Spleen (tissue), 13 donors: ENCODE measurements at places on chromosomes 11 and 22.
A peak's percentile ranks its signal among the peaks of the same experiment; 100 is the strongest.

DNA sequence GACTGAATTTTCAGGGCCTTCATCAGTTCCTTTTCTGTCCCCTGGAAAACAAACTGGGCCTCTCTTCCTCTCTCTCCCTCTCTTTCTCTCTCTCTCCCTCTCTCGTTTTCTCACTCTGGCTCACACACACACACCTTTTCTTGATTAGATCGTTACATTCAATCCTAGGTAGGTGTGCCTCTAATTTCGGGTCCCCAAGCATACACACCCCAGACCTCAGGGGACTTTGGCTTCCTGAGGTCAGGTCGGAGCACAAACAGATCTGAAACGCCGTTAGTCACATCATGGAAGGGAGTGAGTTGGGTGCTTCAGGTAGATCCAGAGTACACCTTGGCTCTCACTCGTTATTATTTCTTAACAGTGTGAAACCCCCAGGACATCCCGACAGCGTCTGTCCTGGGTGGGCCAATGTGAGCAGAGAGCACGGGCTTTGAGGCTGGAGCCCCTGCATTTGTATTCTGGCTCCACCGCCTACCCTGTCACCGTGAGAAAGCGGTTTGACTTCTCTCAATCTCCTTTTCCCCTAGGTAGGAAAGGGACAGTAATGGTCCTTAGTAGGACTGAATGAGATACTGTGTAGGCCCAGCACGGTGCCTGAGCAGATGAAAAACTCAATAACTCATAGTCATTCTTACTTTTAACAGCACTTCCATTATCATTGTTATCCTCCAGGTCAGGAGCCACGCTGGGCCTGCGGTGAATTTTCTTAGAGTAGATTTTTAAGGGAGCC, 37.3 kb upstream of the POU2AF1 start:
- no peak for DNase-seq

DNA sequence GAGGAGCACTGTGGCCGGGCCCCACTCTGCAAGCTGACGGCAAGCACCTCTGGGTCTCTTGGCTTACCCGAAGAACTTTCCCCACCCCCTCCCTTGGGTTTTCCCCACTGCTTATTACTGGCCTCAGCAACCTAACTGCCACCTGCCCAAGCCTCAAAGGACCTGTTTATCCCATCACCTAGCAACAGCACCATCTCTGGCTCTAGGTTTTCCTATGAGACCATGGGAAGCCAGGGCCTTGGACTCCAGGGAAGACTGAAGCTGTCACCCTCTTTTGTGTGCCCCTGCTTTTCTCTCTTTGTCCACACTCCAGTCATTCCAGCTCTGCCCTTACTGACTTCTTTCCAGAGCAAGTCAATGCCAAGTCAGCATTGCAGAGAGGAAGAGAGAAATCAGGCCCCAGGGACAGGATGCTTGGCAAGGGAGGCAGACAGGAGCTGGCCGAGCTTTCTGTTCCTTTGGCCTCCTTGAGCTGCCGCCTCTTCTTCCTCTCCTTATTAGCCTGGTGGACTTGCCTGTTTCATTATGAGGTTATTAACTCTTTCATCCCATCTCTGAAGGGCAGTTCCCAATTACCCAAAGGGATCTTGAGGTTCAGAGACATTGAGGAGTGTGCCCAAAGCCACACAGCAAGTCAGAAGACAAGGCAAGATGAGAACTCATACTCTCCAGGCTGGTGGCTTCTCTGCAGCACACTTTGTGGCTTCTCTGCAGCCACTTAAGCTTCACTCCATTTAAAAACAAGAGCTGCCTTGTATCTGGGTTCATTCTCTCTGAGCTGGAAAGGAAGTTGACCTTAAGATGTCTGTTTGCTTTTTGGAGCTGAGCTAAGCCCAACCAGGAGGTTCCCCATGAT, at the start of gene SMIM35:
Gene SMIM35, minus strand, starts transcription at position 51 of the 856 bp plus-strand sequence. CDS start 206 bp downstream, outside the sequence.
- DNase-seq, result no peak

DNA sequence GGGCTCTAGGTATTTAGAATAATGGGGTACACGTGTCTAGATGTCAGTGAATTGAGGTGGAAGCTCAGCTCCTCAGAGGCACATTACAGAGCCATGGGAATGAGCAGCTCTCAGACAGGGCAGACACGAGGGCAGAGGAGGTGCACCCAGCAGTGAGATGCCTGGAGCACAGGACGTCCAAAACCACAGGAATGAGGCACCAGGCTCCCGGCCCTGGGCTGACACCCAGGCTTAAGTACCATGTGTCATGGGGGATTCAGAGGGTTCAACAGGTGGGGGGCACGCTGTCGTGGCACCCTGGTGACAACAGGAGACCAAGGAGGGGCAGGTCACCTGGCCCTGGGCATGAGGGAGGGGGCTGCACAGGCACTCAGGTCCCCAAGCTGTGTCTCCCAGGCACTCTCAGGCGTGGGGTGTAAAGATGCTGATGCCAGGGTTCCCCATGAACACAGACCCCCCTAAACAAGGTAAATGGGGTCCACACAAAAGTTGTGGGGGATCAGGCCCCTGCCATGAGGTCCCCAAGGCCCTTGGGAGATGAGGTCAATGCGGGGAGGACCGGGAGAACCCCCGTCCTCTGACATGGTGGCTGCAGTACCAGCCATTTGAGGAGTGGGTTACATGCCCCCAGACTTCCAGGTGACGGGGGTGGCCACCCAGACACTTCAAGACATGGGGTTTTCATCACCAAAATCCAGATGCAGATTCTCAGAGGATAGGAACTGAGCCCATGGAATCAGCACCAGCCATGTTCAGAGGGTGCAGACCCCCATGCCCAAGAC, 5.6 kb upstream of the SYT8 start:
- no peak for DNase-seq

DNA sequence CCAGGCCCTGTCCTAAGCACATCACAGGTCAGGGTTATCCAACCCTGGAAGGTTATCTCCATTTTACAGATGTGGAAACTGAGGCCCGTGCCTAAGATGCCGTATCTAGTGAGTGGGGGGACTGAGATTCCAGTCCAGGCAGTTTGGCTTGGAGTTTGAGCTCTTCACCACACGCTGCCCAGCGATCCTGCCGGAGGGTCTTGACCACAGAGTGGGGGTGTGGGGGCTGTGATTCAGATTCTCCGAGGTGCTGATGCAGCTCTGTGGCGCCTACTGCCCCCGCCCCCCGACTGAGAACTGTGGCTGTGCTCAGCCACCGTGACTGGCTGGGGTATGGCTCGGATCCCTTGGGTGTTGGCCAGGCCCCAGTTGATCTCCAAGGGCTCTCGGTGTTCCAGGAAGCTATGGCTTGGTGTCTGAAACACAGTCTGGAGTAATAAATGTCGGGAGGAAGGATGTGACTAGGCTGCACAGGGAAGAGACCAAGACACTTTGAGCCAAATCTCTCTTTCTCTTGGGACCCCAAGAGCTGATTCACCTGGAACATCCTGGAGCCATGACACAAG, 60.6 kb upstream of the RASD2 start:
- DNase-seq, result peak; percentile 50

- peak; percentile 95 for DNase-seq
Measured at GRCh38 chr22:36180038-36180880, 19.7 kb upstream of the APOL3 start.

DNA sequence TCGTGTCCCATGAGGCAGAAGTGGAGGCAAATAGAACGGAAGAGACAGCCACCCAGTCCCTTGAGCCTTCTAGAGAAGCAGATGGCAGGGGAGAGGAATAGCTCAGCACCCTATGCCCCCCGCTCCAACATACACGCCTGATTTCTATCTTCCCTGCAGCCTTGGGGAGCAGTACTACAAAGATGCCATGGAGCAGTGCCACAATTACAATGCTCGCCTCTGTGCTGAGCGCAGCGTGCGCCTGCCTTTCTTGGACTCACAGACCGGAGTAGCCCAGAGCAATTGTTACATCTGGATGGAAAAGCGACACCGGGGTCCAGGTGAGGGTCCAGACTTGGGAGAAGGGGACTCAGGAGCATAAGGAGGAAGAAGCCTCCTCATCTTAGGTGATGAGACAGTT, 6.6 kb downstream of the DPF2 start:
- no peak for DNase-seq

DNA sequence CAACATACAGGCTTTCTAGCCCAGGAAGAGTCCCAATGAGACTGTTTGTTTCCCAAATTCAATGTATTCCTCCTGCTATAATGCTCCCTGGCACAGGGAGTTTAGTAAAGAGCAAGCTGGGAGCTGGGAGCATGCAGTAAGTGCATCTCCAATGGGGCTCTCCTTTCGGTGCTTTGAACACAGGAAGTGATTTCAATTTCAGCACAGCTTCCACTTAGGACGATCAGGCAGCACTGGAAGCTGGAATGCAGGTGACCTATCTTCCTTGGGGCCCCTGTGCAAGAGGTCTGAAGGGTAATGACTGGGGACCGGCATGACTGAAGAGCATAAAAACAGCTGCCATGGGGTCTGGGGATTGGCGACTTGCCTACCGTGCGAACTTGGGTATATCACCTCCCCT, 76.0 kb downstream of the LARGE1 start:
- DNase-seq, result no peak

DNA sequence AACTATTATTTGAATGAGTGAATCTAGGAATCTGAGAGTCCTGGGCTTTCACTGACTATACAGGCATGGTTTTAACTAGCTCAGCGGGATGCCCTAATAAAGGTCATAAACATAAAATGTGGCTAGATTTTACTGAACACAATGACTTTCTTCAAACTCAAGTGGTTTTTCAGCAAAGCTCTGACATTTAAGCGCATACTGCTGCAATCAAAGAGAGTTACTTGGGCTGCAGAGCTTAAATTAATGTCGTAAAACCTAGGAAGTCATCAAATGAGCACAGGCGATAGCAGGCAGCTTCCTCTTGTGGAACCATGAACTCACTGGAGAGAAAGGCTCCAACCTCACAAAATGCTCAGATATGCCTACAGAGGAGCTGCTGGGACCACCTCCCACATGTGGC, 6.7 kb downstream of the CSNK2A3 start:
- DNase-seq, result no peak

DNA sequence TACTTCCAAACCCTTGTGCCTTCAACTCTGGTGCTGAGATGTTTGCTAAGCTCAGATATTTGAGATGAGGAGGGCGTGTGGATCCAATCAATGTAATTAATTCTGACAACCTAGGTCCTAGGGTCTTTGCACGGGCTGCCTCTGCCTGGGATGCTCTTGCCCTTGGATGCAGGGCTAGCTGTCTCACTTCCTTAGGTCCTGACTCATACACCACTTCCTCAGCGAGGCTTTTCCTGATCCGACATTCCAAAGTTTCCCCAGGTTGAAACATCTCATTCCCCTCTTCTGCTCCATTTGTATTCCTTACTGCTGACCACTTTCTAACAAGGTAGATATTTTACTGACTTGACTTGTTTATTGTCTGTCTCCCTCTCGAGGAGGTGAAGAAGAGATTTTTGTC, 43.0 kb upstream of the NTM start:
- no peak for DNase-seq

DNA sequence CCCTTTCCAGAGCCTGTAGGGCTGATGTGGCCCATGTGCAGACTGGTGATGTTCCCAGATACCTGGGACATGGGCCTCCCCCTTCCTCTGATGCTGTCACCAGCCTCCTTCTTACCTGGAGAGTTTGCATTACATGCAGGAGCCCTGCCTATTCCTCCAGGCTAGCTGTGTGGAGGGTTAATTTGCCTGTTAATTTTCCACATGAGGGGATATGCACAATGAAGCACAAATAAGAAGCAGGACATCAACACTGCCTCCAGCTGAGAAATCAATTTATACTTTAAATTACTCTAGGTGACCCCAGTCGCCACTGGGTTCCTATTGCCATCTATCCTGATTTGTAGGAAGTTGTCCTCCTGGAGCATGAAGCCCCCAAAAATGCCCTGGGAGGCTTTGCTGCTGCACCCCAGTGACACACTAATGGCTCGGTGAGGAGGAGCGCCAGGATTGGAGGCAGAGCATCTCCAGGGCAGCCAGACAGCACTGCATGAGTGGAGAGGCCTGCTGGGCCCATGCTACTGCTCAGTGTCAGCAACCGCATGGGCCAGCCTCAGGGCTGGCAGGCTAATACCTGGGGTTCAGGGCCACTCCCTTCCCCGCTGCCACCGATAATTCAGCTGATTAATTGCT, 101.6 kb upstream of the USP47 start:
- DNase-seq, result no peak

GRCh38 chr11:35752115-35752514, 89.5 kb downstream of the TRIM44 start:
- DNase-seq, result no peak

- DNase-seq, result no peak
Measured at GRCh38 chr11:65858681-65859087, 704 bp upstream of the CFL1 start.

DNA sequence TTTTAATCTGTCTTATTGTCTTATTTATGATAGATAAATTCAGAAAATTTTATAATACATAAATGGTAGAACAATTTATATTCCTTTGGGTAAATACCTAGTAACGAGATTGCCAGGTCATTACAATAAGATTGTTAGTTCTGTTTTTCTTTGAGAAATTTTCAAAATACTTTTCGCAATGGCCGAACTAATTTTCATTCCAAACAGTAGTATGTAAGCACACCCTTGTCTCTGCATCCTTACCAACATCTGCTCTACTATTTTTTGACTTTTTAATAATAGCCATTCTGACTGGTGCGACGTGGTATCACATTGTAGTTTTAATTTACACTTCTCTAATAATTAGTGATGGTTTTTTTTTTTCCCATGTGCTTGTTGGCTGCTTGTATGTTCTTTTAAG, 351.4 kb upstream of the LUZP2 start:
- DNase-seq, result no peak
